ENCODE measurements at places on chromosomes 11 and 22.

GRCh38 chr22:47157093-47157420 is 394.6 kb downstream of the TBC1D22A start:
- DNase-seq = no peak

DNA sequence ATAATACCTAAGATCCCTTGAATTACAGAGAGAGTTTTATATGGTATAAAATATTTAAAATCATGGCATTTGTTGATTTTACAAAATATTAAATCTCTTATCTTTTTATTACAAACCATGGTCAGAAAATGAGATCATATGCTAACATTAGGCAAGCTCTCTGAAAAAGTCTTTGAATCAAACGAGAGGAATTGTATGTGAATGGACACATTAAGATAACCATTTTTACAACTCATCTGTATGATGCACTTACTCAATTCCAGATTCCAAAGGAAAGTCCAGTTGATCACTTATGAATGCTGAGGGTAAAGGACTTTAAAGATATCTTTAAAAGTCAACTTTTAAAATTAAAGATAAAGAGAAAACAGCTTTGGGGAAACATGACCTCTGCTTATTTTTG is 83.5 kb upstream of the LUZP2 start:
- no peak for DNase-seq

- no peak for DNase-seq
Measured at GRCh38 chr22:35089139-35089538, 23.2 kb downstream of the ISX start.

DNA sequence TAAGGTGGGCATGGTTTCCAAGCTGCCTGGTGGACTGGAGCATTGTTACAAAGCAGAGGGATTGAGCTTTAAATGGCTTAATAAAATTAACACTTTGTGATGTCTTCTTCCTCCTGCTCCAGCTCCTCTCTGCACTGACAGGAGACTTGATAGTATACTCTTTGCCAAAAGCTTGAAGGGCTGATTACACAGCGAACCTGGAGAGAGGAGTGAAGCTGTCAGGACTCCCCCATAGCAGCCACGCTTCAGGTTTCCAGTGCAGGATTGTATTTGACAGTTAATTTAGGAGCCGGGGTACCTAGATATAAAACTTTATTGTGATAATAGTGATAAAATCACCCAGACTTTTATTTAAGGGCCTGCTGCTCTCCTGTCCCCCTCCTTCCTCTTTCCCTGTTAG is 50.0 kb downstream of the TRIM44 start:
- DNase-seq = no peak

GRCh38 chr11:29844701-29845379 is 172.0 kb downstream of the KCNA4 start:
- no peak for DNase-seq

DNA sequence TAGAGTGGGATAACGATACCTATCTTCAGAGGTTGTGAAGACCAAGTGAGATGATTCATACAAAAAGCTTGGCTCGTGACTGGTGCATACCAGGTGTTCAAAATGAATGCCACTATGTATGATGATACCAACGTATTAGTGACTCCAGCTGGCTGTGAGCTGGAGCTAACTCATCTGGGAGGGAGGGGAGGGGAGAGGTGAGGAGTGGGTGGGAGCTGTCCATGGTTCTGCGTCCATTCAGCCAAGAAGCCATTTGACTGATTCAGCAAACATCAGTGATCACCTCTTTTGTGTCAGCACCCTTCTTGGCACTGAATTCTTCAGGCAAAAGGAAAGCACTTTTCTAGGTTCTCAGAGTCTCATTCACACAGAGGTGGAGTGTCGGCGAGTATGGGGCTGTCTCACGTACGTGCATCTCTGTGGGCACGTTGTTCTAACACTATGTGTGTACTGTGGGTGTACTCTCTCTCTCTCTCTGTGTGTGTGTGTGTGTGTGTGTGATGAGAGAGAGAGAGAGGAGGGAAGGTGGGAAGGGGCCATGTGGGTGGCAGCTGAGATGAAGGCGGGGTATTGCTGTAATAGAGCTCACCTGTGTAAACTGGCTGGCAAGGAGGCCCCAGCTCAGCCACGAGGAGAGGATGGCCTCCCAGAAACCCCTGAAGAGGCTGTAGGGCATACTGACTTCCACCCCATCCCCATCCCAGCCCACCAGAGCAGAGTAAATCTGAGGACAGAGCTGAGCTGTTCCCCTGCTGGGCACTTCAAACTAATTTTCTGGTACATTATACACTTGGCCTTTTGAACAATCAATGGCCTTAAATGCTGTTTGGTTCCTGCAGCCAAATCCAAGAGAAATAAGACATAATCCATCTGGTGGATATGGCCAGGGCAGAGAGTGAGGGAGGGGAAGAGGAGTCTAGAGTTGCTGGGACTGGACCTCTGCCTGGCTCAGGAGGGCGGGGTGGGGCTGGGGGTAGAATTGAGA is 96.1 kb upstream of the THY1 start:
- DNase-seq = peak; percentile 27

GRCh38 chr11:2542406-2542805 is 97.6 kb downstream of the KCNQ1 start:
- DNase-seq = no peak

- no peak for DNase-seq
Measured at GRCh38 chr11:19880088-19880345, 167.4 kb downstream of the NAV2 start.

DNA sequence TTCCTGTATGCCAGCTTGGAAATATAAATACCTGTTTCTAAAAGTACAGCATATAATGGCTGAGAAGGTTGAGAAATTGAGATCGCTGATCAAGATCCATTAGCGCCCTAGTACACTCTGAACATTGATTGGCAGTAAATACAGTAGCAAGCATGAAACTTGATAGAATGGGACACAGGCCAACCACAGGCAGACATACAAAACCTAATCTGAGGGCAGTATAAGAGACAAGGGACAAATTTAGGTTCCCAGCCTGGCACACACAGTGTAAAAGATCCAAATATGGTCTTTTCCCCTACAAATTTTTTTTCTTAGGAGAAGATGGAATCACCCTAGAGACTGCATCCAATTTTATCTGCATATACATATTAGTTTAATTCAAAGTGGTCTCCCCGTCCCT is 126.5 kb upstream of the ARHGAP42 start:
- DNase-seq = no peak

- no peak for DNase-seq
Measured at GRCh38 chr11:119652907-119653659, 75.9 kb downstream of the NECTIN1 start.

DNA sequence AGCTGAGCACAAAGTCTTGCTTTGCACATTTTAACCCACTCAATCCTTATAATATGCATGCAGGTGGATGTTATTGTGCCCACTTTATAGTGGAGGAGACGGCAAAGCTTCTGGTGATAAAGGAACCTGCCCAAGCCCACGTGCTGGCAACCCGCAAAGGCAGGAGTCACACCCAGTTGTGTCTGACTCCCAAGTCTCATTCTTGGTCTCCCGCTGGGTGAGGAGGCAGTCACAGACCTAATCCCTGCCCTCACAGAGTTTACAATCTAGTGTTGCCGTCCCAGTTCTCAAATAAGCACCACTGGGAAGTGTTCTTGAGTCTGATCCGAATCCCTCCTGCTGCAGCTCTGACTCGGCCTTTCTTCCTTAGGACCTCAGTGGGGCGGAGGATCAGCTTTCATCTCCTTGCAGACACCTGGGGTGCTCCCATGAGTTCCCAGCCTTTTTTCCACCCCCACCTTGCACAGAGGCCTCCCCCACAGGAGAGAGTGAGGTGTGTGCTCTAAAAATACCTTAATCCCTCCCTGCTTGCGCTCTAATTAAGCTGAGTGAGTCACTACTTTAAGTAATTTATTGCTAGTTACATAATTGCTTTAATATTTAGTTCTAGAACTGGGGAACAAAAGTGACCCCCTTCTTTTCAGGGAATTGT is 15.1 kb downstream of the PDE2A start:
- DNase-seq = no peak

DNA sequence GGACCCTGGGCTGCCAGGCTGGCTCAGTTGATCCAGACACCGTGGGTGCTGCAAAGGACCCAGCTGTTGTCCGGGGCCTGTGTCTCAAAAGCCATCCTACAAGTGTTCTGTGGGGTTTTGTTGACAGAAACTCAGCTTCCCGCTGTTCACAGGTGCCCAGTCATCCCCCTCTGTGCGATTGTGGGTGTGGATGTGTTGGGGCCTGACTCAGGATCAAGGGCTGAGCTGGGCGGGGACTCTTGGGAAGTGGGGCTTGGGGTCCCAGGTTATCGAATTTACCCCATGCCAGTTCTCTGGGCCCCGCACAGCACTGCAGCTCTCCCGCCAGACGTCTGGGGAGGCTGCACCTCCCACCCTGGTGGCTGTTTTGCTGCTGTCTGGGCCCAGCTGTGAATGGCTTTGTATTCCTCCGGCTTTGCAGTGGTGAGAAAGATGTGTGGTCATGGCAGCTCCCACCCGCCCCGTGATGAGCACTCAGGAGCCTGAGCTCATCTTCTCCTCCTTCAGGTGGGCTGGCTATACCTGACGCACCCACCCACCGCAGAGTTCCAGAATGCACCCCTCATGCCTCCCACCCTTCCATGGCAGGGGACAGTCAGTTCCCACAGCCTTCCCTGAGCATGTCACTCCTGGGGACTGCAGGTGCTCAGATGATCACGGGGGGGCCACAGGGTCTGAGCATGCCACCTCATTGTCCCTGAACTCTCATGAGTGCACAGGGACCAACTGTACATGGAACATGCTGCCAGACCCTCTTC is 3.6 kb upstream of the AP2A2 start:
- no peak for DNase-seq

DNA sequence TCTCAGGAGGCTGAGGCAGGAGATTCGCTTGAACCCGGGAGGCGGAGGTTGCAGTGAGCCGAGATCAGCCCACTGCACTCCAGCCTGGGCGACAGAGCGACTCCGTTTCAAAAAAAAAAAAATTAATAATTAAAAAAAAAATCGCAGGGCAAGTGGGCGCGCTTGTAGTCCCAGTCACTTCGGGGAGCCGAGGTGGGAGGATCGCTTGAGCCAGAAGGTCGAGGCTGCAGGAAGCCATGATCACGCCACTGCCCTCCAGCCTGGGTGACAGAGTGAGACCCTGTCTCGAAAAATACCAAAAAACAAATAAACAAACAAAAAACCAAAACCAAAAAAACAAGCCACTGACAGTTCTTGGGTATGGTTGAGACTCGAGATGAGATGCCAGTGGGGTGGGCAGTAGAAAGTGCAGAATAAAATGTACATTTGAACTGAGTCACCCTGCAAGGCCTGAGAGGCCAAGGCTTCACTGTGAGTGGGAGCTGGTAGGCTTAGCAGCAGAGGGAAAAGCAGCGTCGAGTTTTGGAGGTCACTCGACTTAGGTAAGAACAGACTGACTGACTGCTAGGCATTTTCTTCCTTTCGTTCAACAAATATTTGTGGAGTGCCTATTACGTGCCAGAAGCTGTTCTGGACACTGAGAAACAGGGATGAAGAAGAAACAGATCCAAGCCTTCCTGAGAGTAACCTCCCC is 635 bp upstream of the LDHA start:
- peak; percentile 29 for DNase-seq

DNA sequence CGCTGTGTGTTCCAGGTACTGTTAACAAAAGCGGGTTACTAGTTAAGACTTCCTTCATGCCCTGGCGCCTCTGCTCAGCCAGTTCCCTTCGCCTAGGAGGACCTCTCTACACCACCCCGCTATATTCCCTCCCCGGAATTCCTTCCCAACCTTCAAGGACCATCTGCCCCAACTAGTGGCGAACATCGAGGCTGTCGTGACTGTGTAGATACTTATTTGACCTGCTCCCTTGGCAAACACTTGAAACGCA is 450 bp upstream of the BCL2L13 start:
- DNase-seq = no peak

DNA sequence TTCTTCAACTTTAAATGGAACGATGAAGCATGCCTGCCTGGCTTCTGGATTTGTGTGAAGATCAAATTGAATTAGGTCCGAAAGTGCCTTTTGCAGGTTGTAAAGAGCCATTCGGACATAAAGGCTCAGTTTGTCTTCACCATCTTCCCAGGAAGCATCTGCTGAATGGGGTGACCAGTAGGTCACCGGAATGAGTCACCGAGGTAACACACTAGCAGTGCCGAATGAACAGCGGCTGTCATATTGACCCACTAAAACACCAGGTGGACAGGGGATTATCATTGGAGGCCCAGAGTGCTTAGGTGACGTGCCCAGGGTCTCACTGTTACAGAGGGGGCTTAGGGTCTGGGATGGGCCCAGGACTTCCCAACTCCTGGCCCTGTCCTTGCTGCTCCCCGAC is 43.1 kb upstream of the MYH9 start:
- DNase-seq = no peak

DNA sequence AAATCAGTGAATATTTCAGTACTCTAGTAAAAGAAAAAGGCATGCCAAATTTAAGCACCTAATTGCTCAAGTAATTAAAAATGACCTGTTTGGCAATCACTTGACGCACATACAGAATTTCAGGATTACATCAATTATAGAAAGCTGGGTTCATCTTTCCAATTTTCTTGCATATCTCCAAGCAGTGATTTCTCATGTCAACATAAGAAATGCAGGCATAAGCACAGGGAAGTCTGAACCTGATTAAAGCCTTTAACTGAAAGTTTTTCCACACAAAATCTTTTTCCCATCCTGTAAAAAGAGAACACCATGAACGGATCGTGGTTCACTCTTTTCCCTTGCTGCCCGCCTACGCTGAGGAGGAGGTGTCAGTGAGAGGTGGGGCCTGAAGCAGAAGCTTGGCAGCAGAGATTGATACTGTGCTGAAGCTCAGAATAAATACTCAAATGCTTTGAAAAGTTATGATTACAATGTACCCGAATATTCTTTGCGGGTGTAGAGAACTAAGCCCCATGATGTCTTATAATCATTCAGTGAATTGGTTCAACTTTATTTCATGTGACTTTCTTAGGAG is 704.1 kb upstream of the CCDC90B start:
- DNase-seq = no peak

- DNase-seq = no peak
Measured at GRCh38 chr22:29804985-29805384, 33.1 kb downstream of the ASCC2 start.

DNA sequence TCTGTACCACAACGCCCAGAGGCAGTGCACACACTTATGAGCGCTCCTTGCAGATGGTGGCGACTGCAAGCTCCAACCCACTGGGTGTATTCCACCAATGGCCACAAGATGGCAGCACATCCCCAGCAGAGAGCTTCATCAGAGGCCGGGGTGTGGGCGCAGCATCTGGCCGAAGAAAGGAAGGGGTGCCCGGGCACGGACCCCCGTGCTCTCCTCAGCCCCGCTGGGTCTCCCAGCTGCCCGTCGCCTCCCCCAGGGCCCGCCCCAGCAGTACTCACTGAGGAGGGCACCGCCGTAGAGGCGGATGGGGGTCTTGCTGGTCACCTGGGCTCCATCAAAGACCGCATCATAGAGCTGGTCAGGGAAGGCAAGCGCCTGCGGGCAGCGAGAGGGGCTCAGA is 14.2 kb downstream of the TP53I11 start:
- DNase-seq = peak; percentile 87

- no peak for DNase-seq
Measured at GRCh38 chr11:132620423-132620822, 911.9 kb downstream of the OPCML start.

Data from stimulated activated CD4-positive, alpha-beta T cell treated with anti-CD3 and anti-CD28 coated beads, Interleukin-2, amount 100 ng/mL, for 24 hours (primary cell).